ENCODE measurements at places on chromosomes 1 and 21.

GRCh38 chr1:71559880-71560279 lies 479.0 kb upstream of the ZRANB2 start:
- no peak for DNase-seq

GRCh38 chr1:25150985-25151495 lies 81.3 kb downstream of the SYF2 start:
- DNase-seq, result no peak

DNA sequence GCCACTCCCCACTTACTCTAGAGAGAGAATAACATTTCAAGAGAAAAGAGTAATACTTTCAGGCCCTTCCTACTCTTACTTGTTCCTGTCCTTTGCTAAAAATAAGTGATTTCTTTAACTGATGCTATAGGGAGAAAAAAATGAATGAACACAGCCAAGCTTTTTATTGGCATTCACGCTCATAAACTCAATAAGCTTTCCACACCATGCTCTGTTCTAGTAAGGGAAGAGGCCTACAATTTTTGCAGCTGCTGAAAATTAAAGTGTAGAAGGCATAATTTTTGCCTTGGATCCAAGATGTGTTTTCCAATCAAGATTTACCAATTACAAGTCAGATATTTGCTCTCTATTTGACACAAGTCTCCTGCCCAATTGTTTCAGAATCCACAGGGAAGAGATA lies 188.1 kb upstream of the RGS18 start:
- DNase-seq, result no peak

DNA sequence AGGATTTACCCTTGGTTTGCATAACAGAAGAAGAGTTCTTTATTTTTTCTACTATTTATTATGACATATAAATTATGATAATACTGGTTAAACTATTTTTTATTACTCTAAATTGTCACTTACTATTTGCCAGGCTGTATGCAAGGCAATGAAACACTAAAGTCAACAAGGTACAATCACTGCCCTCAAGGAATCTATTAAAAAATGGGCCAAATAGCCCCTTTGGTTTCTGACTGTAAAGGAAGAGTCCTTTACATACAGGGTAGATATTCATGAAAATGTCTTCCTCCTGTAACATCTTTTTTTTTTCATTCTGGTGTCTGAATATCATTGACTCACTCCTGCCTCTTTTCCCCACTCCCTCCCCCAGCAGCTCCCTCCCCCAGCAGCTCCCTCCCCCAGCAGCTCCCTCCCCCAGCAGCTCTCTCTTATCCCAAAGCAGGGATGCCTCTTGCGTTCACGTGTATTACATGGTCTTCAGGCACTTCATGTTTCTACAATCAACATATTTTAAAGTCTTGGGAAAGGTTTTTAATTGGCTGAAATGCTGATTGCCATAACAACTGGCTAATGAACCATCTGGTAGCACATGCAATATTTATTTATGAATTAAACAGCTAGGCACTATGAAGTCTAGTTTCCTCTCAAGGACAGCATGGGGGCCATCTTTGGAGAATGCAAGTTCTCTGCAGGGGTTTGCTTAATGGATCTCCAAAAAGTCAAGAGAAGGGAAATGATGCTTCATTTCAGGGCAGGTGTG lies 400.4 kb upstream of the PLXNA2 start:
- no peak for DNase-seq

DNA sequence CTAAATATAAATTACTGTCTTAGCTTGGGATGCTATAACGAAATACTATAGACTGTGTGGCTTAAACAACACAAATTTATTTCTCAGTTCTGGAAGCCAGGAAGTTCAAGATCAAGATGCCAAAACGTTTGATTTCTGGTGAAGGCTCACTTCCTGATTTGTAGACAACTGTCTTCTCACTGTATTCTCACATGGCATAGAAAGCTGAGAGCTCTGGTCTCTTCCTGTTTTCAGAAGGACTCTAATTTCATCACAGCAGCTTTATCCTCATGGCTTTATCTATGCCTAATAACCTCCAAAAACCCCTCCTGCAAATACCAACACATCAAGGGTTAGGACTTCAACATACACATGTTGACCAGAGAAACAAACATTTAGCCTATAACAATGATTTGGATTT lies 1795.5 kb downstream of the MRPL39 start:
- DNase-seq, result peak; percentile 80

DNA sequence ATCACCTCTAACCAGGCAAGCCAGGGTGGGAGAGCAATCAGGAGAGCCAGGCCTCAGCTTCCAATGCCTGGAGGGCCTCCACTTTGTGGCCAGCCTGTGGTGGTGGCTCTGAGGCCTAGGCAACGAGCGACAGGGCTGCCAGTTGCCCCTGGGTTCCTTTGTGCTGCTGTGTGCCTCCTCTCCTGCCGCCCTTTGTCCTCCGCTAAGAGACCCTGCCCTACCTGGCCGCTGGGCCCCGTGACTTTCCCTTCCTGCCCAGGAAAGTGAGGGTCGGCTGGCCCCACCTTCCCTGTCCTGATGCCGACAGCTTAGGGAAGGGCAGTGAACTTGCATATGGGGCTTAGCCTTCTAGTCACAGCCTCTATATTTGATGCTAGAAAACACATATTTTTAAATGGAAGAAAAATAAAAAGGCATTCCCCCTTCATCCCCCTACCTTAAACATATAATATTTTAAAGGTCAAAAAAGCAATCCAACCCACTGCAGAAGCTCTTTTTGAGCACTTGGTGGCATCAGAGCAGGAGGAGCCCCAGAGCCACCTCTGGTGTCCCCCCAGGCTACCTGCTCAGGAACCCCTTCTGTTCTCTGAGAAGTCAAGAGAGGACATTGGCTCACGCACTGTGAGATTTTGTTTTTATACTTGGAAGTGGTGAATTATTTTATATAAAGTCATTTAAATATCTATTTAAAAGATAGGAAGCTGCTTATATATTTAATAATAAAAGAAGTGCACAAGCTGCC lies 19.8 kb downstream of the CSF1 start:
- DNase-seq, result no peak

DNA sequence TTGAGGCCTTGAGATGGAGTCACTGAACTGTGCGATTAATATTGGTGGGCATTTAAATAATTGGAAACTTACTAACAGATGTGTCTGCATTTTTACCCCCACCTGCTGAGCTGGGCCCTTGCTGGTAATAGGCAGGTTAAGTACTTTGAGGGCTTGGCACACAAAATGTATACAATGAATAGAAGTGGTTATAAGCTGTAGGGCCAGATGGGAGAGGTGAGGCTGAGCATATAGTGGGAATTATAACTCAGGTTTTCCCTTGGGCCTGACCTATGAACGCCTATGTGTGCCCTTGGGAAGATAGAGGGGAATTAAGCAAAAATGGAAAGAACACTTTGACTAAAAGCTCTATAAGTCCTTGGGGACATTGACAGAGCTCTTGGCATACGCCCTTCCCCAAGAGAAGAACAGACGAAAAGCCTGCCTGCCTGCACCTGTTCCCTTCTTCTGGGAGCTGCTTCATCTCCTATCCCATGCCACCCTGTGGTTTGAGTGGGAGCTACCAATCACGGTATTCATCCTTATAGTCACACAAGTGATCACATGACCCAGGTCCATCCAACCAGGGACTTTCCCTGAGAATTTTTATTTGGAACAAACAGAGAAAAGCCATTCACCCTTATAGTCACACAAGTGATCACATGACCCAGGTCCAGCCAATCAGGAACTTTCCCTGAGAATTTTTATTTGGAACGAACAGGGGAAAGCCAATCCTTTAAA lies 260.7 kb upstream of the CSF3R start:
- DNase-seq, result no peak

DNA sequence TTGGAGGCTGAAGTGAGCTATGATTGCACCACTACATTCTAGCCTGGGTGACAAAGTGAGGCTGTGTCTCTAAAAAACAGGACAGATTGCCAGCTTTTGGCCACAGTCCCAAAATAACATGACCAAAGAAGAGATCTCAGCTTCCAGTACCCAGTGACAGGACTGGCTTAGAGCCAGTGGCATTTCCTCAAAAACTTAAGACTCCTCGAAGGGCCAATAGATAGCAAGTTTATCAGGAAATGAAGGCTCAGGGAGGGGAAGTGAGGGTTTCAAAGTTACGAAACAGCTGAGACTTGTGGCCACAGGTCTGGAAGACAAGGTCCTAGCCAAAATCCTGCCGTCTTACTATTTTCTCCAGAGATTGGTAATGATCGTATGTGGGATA lies 6.3 kb upstream of the TMEM39B start:
- peak; percentile 97 for DNase-seq

- no peak for DNase-seq
Measured at GRCh38 chr1:223706077-223706973, 6.0 kb upstream of the CAPN2 start.

DNA sequence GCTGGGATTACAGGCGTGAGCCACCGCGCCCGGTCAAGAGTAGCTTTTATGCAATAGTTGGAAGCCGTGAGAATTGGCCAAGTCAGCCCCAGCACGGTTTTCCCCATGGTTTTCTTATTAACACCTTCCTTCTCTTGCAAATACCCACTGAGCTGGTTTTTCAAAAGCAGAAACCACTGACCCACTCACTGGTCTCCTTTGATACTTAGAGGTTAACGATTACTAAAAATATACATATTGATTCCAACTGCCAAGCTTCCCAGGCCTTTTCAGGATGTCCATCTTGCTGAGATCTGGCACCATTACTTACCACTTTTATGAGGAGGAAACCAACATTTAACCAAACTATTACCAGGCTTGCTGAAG lies 25.9 kb upstream of the TARDBP start:
- DNase-seq, result no peak

Measured in SIG-M5 (cell line).